ENCODE measurements at places on chromosomes 7 and 10.

GRCh38 chr7:151459726-151460473 lies 20.0 kb upstream of the CRYGN start:
- no peak for DNase-seq

DNA sequence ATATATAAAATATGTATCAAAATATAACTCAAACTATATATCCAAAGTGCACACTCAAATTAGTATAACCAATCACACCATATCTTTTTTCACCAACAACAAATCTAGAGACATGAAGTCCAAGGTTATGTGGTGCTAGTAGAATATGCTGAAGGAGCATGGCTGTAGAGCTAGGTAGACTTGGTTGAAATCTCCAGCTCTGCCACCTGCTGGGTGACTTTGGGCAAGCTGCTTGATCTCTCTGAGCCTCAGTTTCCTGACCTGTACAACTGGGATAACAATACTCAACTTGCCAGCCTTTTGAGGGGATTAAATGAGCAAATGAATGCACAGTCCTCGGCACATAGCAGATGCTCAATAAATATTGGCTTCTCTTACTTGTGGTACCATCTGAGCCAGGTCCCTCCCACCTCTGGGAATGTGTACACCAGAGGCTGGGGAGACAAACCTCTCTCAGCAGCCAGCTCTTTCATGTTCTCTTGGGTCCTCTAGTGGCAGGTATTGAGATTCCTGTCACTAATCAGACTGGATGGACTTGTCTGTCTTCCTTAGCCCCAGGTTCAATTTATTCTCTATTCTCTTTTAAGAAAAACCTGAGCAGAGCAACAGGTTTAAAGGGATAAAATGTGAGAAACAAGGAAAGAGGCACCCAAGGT lies 94.3 kb upstream of the PDE1C start:
- no peak for DNase-seq

DNA sequence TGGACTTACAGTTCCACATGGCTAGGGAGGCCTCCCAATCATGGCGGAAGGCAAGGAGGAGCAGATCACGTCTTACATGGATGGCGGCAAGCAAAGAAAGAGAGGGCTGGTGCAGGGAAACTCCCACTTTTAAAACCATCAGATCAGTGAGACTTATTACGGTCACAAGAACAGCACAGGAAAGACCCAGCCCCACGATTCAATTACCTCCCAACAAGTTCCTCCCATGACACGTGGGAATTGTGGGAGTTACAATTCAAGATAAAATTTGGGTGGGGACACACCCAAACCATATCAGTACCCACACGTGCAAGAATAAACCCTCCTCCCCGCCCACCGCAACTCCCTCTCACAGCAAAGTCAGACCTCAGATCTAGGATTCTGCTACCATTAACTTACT lies 4.5 kb upstream of the AIFM2 start:
- DNase-seq = no peak

DNA sequence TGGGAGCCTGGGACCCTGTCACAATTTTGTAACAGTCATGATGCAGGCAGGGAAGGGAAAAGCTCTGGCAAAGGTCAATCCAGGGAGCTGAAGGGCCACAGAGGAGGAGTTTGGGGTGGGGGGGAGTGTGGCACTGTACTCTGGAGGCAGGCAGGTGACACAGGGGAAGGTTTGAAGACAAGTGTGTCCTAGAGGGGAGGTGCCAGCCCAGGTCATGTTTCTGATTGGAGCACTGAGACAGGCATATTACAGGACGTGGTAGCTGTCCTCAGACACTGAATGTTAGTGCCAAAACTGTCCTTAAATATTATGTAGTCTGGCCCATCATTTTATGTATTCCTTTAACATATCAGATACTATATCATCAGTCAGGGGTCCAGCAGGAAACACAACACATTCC lies 75.6 kb upstream of the LRRC4 start:
- DNase-seq = no peak

GRCh38 chr7:158924956-158925355 lies 68.6 kb downstream of the DYNC2I1 start:
- no peak for DNase-seq

DNA sequence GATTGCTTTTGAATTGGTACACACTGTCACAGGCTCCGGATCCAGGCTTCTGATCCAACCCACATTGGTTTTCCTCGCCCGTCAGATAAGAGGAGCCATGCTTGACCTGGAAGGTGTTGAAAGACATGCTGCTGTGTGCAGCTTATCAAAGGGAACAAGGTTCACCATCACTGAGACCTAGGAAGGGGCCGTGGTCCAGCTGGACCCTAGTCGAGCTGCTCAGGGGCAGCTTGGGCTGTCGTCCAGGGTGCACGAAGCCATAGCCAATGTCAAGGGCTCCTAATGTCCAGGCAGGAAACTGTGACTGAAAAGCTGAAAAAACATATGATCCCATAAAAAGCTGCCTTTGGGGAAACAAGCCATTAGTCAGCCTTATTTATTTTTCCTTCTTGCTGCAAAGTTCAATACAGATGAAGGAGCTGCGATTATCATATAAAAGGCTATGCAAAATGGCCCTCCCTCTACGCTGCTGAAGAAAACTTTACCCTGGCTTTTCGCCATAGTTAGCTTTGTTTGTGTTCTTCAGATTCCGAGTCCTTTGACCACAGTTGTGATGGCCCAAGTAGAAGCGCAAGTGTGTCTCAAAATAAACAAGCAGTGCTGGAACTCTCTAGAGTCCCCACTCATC lies 118.0 kb downstream of the CREB5 start:
- DNase-seq = no peak

All from activated CD4-positive, CD25-positive, alpha-beta regulatory T cell treated with anti-CD3 and anti-CD28 coated beads, Interleukin-2, amount 50 U/mL, for 16 hours (primary cell).